A673 (cell line): ENCODE measurements at places on chromosomes 11 and 22. TPM values are rescaled to one million over a fixed set of nuclear protein-coding genes. Genes with fewer than 3 reads are reported as not detected.

MS4A1 gene
- total RNA-seq, result not detected in 2 replicates

TBRG1 gene
- total RNA-seq, result 37.8 and 44.4 TPM in 2 replicates

DNA sequence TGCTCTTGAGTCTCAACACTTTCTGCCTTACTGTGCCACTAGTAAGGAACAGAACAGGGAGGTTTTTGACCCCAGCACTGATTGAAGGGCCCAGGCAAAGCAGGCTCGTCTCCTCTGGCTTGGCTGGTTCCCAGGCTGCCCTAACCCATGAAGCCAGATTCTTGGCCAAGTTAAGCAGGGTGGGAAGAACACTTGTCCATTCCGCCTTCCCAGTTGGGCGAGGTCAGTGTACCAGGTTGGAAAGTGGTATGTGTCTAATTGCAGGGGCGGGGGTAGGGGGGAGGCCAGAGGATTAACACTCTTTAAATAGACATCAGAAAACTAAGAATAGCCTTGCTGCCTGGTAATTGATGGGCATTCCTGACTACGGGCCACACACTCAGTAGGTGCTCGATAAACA is 14.4 kb downstream of the TIMP3 start:
- H3K27ac ChIP-seq, result no peak overlapping the region
- H3K27me3 ChIP-seq, result no peaks in the 10 kb centered on the region
- H3K4me1 ChIP-seq, result no peaks in the 10 kb centered on the region
- DNase-seq, result no peak

DNA sequence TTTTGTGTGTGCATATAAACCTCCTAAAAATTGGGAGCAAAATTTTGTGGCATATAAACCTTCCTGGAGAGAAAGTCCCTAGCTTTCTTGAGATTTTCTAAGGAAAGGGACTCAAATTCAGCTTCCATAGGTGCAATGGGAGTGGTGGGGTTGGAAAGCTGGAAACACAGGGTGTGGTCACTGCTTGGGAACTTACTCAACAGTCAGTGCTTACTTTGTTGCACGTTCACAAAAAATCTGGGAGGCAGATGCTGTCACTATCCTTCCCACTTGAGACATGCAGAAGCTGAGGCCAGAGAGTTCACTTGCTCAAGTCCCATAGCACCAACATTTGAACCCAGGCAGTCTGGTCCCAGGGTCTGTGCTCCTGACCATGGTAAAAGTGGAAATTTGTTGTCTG is 3.9 kb upstream of the CATSPERZ start:
- peaks cover 36% of the 10 kb centered on the region for H3K27me3 ChIP-seq
- no peaks in the 10 kb centered on the region for H3K36me3 ChIP-seq
- DNase-seq, result no peak
- H3K4me1 ChIP-seq, result peaks cover 25% of the 10 kb centered on the region

- H3K4me1 ChIP-seq, result peaks cover 27% of the 10 kb centered on the region
- H3K4me3 ChIP-seq, result no peak overlapping the region
- no peaks in the 10 kb centered on the region for H3K36me3 ChIP-seq
- DNase-seq, result peak; percentile 82
These were observed 18.1 kb upstream of the MRTFA start for GRCh38 chr22:40654522-40655167.
